Activated T-helper 9 cell treated with anti-CD3 and anti-CD28 coated beads, Interleukin-2, amount 50 U/mL, for 16 hours (primary cell): ENCODE measurements at places on chromosomes 7 and 10.

GRCh38 chr7:40301486-40302068, 166.8 kb downstream of the SUGCT start:
- no peak for DNase-seq

DNA sequence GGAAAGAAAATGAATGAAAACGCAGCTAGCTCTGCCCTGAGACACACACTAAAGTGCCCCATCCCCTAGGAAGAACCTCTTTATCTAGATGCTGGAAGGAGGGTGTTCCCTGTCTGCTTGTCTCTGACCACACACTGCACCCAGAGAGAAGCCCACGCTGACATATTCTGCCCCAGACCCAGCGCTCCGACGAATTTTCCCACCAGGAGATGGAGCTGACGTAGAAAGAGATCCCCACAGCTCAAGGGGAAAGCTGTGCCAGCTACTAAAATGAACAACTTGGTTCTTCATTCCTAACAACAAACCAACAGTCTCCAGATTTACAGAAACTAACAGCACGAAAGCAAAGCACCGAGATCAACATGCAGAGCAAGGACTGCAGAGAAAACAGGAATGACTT, 73.3 kb downstream of the KIAA1549 start:
- no peak for DNase-seq

- no peak for DNase-seq
Measured at GRCh38 chr7:17552952-17553351, 254.5 kb downstream of the AHR start.

GRCh38 chr7:74372511-74373111, 81.1 kb upstream of the GTF2IRD1 start:
- DNase-seq: no peak

DNA sequence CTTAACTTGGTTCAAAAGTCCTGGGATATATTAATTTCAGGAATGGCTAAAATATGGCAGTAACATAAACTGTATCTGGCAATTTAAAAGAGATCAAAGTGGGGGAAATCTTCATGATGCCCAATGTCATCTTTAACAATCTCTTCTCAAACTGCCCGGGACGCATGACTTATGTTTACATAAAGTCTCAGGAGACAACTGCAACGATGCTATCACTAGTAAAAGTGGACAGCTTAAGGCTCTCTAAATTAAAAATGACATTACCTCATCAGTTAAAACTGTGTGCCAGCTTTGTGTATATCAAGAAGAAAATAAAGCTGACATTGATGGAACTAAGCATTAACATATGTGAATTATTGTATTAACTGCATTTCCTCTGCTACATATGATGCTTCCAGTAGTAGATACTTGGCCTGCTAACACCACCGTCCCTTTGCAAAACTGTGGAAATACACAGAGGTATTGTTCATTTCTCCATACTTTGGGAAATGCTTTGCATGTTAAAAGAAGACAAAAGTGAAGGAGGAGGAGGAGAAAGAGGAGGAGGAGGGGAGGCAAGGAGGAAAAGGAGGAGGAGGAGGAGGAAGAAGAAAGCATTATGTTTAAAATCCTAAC, 62.4 kb downstream of the NRP1 start:
- DNase-seq: no peak

DNA sequence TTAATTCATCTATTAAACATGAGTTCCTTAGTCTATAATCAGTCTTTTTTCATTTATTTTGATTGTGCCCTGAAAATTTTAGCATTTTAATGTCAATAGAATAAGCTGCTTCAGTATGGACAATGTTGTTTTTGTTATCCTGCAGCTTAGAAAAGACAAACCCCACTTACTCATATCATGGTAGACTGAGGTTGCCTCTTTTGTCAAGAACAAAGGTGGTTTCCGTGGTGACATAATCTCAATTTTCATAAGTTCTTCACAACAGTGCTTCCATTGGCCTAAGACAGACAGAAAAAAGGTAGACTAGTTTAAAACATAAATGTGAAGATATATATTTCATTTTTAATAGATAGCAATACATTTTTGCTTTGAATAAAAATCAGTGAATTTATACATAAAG, 69.1 kb downstream of the RTKN2 start:
- DNase-seq: no peak

DNA sequence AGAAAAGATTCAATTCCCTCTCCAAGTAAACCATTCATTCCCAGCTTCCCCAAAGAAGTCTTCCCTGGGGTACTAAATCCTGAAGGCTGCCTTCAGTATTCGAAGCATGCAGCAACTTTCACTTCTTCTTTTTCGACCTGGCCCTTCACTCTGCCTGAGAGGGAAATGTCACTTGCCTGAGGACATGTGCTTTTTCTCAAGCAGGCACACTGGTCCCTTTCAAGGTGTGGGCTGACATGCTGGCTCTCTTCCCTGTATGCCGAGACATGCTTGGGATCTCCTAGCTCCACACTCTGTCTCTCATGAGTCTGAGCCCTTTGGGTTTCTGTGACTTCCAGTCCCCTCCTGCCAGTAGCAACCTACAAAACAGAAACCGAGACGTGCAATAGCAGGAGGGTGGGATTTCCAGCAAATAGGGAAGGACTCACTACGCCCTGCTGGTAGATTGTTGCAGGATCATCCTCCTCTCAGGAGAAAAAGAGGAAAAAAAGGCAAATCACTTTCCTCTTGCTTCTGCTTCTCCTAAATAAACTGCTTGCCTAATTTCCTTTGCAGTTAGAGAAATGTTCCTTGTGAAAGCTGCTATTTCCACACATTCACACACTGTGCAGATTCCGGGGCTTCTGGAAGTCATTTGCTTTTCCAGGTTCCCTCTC, 33.5 kb downstream of the FIGNL1 start:
- no peak for DNase-seq

DNA sequence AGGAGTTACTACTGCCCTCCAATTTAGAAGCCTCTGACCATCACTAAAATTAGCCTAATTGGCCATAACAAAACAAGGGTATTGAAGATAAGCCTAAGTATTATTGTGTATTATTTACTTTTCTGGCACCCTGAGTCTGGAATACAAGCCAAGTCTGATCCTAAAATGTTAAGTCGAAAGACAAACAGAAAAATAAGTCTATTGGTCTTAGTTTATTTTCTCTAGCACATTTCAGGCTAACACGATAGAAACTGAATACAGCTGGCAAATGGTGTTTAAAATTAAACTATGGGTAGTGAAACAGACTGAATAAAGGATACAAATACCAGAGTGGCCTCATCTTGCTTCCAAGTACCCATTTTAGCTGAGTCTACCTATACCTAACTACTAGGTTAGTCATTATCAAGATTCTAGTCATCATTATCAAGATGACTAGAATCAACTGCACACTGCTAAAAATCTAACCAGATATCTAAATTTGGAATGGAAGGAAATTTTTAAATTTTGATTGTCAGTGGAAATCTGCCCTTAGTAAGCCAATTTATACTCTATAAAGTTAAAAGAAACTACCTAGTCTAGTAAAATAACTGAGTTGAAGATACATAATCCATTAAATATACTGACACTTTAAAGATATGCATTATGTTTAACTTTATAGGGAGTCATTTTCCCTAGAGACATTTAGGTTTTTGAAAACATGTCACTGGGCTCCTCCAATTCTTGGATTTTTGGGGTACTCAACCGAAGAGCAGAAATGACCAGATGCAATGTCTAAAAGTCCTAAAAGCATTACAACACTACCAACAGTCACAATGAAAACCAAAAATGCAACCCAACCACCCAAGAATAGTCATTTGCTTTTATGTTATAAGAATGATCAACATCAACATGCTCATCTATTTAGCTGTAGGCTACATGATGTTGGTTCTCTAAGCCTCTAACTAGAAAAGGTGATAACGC, 80.9 kb downstream of the NT5C2 start:
- no peak for DNase-seq

GRCh38 chr10:5595994-5596471, 70.4 kb downstream of the ASB13 start:
- DNase-seq: no peak

DNA sequence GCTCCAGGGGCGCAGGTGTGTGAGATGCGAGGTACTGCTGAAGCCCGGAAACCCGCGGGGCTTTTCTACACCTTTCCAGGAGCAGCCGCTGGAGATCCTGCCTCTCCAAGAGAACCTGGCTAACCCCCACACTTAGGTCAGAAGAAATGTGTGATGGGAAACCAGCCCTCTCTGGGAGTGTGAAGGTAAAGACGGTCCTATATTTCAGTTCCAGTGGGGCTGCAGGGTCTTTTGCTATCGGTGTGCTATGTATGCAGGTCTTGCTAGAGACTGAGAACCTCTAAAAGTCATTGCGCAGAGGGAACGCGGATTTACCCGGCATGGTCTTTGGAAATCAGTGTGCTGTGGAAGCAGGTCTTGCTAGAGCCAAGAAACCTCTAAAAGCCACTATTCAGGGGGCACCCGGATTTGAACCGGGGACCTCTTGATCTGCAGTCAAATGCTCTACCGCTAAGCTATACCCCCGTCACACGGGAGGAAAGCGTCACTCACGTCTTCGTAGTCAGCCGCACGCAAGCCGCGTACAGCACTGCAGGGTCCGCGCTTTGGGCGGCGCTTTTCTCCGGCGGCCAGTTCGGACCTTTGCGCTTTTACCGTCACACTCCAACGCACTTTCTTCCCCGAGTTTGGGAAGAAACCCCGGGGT, 46.0 kb downstream of the ZNF777 start:
- no peak for DNase-seq

GRCh38 chr10:90709727-90710126, 148.1 kb downstream of the HTR7 start:
- DNase-seq: no peak

GRCh38 chr10:96556003-96556402, 30.8 kb downstream of the TM9SF3 start:
- no peak for DNase-seq

GRCh38 chr10:33521904-33522303, 187.4 kb upstream of the NRP1 start:
- DNase-seq: no peak

- no peak for DNase-seq
Measured at GRCh38 chr10:17383801-17384555, 70.4 kb downstream of the ST8SIA6 start.

GRCh38 chr10:100803908-100804307, 58.5 kb downstream of the PAX2 start:
- no peak for DNase-seq

DNA sequence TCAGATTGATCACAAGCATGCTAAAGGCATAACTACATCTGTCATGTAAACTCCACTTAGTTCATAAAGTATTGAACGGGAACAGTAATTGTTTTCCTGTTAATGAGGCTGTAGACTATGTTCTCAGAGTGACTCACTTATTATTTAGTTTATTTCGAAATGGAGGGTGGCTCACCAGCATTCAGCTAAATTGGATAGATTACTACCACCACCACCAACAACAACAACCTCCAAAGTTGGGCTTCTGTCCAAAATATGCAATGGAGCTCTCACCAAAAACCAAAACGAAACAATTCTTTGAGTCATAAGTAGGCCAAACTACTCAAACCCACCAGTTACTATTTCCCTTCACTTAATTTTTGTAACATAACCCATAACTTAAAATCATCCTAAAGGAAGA, 127.9 kb upstream of the NRBF2 start:
- DNase-seq: no peak

DNA sequence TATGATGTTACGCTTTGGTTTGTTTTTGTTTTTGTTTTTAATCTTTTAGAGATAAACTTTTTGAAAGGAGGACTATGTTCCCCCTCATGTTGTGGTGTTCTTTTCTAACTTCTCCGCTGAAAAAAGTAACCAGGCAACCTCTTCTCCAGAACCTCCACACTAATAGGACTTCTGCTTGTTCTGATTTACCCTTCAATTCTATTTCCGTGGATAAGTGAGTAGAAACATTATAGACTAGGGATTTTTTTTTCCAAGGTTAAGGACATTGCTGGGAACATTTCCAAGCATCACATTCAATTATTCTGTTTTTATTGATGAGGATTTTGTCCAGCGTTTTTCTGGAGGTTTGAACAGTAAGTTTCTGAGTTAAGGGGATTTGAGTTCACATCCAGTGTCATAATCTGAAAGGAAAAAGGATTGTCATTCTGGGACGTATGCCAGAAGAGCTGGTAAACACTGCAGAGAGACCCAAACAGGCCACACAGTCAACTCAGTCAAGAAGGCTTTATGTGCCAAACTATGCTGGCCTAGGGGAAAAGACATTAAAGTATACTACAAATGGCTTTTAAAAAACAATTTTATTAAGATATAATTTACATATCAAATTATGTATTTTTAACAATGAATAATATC, 28.3 kb upstream of the RALA start:
- no peak for DNase-seq

DNA sequence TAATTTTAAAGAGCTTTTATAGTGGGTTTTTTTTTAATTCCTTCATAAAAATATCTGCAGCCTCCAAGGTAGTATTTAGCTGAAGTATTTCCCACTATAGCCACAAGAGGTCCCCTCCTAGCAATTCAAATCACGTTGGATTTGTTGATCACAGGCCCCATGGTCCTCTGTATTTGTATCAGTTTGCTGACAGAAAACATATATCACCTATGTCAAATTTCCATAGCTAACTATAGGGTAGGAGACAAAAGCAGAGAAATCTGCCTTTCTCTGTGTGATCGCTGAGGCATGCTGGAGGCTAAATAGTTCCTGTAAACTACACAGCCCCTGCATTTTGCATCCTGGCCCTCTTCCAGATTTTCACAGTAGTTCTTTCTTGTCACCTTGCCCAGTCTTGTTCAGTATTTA, 1.7 kb upstream of the CTNNA3 start:
- no peak for DNase-seq

DNA sequence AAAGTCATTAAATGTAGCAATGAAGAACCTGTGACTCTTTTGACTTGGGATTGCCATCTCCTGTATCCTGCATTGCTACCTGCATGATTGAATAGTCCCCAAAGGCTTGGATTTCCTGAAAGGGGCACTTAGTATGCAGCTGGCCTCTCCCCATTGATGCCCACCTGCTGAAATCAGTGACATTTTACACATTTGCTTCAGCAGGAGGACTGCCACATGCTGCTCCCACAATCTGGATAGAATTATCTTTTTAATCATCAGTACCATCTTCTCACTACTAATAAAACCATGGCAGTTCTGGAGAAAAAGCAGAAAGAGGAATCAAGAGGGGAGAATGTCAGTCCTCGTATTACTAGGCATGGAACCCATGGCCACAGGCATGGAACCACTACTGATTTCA, 67.8 kb downstream of the SLC13A1 start:
- DNase-seq: no peak

DNA sequence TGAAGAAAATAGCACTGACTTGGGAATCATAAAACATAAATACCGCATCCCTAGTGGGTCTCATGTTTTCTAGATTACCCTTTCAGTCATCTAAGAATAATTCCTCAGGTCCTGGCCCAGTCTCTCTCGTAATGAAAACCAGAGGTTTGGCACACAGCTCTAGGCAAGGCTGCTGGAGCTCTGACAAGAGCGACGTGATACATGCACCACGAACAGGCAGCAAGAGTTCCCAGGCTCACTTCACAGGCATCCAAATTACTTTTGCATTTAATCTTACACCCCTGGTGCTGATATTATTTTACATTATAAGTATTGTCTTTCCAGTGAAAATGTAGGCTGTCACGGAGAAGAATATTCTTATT, 105.2 kb downstream of the THSD7A start:
- DNase-seq: no peak

DNA sequence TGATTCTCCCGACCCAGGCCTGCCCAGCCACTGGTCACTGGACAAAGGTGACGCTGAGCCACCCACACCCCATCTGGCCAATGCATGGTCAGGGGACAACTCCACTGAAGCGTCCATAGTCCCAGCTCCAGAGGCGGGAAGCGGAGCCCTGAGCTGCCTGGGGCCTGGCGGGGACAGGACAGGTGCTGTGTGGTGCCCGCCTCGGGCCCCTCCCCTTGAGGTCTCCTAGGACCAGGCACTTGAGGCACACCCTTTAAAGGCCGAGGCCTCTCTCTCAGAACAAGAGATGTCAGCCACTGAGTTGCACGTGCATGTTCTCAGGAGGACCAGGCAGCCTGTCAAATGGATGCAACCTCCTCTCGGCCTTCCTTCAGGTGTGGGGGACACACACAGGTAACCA, 52.5 kb upstream of the PPP2R2D start:
- no peak for DNase-seq
